GM23248 (cell line): ENCODE measurements at places on chromosomes 6 and 20. TPM values are rescaled to one million over a fixed set of nuclear protein-coding genes. Genes with fewer than 3 reads are reported as not detected.

WRNIP1 gene
- total RNA-seq: 63.1 and 64.9 TPM in 2 replicates

KIAA0408 gene
- 1.4 and 3.2 TPM in 2 replicates for total RNA-seq

PPIL6 gene
- total RNA-seq: 3.5 and 3.7 TPM in 2 replicates

DNA sequence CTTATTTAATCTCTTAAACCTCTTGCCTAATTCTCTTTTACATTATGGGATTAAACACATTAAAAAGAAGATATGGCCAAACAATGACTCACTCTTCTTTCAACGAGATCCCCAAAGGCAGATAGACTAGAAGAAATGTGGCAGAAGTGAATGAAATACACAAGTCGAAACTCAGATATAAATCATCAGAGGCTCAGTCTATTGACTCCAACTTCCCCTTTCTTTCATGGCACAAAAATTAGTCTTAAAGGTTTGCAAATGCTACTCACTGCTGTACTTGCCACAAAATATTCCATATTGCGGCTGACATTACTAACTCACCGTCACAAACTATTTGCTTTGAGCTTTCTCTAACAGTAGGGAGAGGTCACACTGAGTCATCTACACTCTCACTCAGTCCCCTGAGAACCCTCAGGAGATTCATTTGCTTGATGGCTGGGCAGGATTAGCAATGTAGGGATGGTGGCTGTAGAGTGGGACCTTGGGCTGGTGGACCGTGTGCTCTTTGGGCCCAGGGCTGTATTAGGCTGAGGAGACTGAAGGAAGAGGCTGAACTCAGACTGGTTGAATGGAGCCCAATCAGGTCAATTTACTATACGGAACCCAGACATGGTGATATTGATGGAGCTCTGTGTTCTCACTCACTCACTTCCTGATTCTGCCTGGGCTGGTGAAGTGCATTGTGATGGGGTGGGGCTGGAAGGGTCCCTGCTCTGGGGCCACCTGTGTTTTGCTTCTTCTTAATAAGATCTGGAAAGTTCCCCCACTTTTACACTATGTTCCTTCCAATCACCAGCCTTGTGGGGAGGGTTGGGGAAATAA, 42.8 kb upstream of the UBR2 start:
- DNase-seq: peak; percentile 92

DNA sequence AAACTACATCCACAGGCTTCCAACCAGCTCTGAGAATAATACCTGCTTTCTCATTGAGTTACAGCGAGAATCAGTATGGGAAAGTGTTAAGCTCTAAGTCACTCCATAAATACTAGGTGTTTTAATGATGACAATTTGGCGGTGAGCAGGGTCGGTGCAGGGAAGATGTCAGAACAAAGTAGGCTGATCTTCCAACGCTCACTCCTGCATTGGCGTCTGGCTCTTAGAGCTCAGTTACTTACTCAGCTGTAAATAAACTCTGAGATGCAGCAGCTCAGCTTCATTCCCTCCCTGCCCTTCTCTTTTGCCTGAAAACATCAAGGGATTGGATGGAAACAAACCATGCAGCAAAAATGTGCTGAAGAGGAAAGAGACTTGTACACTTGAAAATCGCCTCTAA, 102.5 kb upstream of the SPACA1 start:
- peak; percentile 16 for DNase-seq

GRCh38 chr6:6002005-6002847, 4.5 kb downstream of the NRN1 start:
- DNase-seq: peak; percentile 56

GRCh38 chr6:5275497-5275896, 14.2 kb downstream of the FARS2 start:
- peak; percentile 8 for DNase-seq

DNA sequence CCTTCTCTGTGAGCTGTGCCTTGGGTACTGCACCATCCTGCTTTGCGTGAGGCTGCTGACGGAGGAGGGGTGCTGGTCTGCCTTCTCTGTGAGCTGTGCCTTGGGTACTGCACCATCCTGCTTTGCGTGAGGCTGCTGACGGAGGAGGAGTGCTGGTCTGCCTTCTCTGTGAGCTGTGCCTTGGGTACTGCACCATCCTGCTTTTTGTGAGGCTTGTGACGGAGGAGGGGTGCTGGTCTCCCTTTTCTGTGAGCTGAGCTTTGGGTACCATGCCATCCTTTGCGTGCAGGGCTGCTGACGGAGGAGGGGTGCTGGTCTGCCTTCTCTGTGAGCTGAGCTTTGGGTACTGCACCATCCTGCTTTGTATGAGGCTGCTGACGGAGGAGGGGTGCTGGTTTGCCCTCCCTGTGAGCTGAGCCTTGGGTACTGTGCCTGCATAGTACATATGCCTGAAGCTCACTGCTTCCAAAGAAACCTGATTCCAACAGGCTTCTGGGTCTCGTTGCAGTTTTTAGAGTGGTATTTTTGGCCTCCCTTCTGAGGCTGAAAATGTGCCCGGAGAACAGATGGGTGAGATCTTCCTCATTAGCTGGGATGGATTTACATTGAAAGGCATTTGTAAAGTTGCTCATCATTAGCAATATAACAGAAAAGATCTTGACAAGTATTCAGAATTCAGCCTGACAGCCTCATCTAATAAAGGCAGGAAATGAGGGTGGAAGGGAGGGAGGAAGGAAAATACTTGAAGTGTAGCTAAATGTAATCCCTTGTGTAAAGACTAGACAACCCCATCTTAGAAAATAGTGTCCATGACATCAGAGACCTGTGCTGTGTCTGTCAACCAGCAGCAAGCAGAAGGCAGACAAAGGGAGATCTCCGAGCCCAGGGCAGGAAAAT, 46.8 kb upstream of the UNC93A start:
- no peak for DNase-seq

GRCh38 chr6:71392276-71392675, 103.7 kb downstream of the OGFRL1 start:
- no peak for DNase-seq

DNA sequence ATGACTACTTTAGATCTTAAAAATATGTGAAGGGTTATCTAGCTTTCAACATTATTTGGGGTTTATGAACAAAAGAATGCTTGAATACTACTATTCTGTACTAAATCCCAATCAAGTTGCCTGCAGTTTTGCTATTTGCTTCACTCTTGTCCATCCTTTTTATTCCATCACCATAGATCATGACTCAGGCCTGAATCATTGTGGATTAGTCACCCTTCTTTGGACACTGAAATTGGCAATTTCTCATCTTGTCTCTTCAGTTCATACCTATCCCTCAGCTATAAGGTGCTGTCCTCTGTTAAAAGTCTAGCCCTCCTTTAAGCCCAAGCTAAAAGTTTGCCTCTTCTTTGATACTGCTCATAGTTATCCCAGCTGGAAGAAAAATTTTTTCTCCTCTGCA, 199.1 kb downstream of the CENPW start:
- peak; percentile 86 for DNase-seq

- no peak for DNase-seq
These were observed 229.5 kb downstream of the ERMARD start for GRCh38 chr6:169980826-169981450.

DNA sequence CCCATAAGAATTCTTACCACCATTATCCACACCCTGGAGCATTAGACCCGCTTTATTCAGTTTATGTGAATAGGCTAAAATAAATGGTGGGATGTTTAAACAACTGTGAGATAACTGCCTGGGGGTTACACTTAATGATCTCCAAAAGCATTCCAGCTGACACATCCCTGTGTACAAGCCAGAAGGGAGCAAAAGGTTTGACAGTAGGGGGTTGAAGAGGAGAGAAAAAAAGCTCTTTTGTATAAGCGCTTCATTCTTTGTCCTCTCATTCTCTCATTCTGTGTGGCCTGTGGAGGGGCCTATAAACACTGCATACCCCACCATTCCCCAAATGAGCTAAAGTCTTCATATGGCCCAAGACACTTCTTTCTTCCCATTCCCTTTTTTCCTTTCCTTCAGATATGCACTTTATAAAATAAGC, 30.8 kb upstream of the COL21A1 start:
- no peak for DNase-seq

DNA sequence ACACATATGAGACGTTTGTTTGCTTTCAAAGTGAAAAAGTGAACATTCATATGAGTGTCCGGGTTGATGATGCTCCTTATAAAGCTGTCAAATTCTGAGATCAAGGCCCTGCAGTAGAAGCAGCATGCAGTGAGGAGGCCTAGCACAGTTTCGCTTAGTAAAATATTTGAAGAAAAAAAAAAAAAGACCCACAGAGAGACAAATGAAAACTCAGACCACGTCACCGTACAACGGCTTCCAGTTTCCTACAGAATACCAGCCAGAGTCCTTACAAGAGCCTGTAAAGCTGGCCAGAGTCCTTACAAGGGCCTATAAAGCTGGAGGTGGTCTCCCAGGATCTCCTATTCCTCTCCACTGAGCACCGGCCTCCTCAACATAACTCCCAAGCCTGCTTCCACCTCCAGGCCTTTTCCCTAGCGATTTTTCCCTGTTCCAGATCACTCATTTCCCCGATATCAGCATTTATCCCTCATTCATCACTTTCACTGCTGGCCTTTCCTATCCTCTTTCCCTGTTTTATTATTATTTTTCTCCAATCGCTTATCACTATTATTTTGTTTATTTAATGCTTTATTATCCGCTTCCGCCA, 1.5 kb upstream of the HMGN4 start:
- DNase-seq: peak; percentile 72

DNA sequence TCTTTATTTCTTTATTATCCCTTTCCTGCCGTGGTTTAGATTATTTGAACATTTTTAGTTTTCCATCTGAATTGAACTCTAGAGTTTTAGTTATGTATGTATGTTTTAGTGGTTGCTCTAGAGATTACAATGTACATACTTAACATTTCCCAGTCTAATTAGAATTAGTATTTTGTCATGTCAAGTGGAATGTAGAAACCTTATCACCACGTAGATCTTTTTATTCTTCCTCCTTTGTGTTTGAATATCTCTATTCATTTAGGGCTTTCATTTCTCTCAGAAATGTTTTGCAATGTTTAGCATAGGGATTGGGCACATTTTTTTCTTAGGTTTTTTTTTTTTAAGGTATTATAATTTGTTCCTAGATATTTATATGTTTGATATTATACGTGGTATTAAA, 73.1 kb upstream of the EZR start:
- no peak for DNase-seq

DNA sequence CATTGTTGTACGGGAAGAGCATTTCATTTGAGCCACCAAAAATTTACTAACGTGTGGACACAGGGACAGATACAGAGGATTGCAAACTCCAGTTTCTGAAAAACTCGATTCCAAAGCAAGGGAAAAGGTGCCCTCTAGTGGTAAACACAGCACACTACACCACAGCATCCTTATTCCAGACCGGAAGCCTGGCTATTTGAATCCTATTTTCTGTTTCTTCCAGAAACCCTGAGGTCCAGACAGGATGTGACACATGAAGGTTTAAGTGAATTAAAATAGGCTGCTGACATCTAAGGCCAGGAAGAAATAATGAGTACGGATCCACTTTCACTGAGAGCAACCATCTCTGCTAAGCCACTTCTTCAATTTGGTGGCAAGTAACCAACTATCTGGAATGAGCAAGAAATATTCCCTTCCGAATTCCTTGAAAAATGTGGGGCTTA, 31.8 kb upstream of the GMPR start:
- peak; percentile 86 for DNase-seq

DNA sequence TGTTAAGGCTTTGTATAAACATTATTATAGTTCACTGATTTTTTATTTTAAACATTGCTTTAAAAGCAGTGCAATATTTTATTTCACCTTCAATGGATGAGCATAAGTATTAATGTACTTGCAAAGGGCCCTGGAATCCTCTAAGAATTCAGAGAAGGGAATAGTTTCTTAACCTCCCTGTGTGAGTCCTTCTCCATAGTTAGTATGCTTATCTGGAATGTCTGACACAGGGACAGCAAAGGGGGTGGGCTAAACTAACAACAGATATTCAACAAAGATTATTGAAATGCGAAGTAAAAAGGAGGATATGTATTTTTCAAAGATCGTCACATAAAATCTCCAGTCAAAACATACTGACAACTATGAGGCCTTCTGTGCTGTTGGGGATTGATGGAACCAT, 300.4 kb downstream of the CENPW start:
- no peak for DNase-seq

DNA sequence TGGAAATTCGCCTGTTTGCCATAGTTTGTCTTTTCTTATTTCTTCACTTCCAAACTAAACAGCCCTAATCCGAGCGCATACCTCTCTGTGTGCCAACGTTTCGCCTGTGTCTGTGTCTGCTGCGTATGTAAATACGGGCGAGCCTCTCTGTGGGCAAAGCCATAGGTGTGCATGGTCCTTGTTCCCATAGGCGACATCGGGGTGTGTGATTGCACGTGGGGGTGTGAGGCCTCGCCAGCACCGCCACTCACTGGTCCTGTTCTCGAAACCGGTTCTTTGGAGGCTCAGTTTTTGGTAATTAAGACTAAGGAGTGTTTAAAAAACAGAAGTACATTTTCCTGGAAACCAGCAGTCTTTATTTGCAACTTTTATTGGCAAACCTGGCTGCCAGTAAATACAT, 6.0 kb upstream of the FOXC1 start:
- DNase-seq: no peak

DNA sequence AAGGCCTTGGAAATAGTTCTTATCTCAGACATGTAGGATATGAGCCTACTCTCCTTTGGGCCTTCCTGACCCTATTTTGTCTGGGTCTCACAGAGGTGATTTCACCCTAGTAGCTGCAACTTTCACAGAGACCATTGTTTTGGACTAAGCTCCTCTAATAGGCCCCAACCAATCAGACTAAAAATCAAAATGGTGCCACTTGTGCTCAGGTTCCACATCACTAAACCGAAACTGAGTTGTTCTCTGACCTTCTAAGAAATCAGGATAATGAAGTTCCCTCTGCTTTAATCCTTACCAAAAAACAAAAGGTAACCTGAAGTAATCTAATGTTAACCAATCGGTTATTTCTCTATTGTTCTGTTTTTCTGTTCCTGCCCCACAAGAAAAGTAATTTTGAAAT, 143.6 kb downstream of the CD24 start:
- no peak for DNase-seq

- no peak for DNase-seq
These were observed 91.8 kb downstream of the NOL4L start for GRCh38 chr20:32493356-32493755.

DNA sequence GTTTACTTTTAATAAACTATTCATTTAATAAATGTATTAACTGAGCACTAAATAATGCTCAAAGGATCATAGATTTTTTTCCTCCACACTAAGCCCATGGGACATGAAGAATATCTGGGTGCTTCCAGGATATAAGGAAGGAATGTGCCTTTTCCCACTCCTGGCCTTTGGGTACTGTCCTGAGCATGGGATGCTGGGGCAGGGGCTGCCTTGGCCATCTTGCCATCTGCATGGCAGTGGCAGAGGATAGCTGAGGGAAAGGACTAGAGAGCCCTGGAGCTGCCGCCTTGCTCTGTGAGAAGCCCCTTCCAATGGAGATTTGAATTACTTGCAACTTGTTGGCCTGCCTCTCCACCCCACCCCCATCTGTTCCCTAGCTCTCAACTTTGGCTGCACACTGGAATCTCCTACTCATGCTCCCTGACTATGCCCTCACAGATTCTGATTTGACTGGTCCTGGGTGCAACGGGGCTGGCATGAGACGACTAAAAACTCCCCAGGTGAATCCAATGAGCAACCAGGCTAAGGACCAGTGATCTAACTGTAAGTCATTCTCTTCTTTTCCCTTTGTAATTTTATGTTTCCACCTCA, 15.6 kb downstream of the DDRGK1 start:
- no peak for DNase-seq
